Endothelial cell of umbilical vein (primary cell): ENCODE measurements at places on chromosomes 11 and 22.

- H3K36me3 ChIP-seq, result no peaks in the 10 kb centered on the region
- no peak overlapping the region for H3K27ac ChIP-seq
- DNase-seq, result no peak
- H3K4me1 ChIP-seq, result no peaks in the 10 kb centered on the region
- H3K4me3 ChIP-seq, result no peak overlapping the region
These were observed 66.4 kb upstream of the TTC12 start for GRCh38 chr11:113247966-113248365.

GRCh38 chr11:92226331-92227229, 2.0 kb downstream of the FAT3 start:
- no peaks in the 10 kb centered on the region for H3K36me3 ChIP-seq
- no peak for DNase-seq
- H3K4me3 ChIP-seq, result no peak overlapping the region
- no peak overlapping the region for H3K27ac ChIP-seq
- no peaks in the 10 kb centered on the region for H3K4me1 ChIP-seq

DNA sequence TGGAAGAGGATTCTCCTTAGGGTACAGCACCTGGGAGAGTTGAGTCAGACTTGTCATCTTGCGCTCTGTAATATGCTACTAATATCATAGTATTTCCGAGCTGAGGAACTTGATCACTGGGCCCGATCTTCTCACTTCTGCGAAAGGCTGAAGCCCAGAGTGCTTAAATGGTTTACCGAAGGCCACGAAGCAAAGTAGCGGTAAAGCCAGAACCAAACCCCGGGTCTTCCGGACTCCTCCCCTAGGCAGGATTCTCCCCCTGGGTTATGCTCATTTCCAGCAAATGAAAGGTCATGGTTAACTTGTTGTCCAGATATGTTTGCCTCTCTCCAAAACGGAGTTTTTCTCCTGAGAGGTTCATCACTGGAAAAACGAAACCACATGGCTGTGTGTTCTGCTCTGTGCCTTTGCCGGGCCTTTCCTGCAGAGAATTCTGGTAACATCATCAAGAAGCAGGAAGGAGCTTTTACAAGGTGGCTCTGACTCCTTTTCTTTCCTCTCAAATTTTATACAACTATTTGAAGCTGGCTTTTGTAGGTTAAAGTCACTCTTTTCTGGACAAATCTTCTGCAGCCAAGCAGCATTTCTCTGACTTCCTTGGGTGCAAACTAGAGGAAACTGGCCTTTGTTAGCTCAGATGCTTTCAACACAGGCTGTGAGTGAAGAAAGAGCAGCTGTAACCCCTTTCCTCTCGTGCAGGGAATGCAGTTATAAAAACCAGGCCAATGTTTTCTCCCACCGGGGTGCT, 35.5 kb downstream of the UBASH3B start:
- no peaks in the 10 kb centered on the region for H3K36me3 ChIP-seq
- peak; percentile 55 for DNase-seq
- H3K27me3 ChIP-seq, result no peaks in the 10 kb centered on the region

GRCh38 chr11:113251281-113251680, 63.1 kb upstream of the TTC12 start:
- DNase-seq, result no peak
- H3K27me3 ChIP-seq, result no peaks in the 10 kb centered on the region
- no peak overlapping the region for H3K4me3 ChIP-seq

DNA sequence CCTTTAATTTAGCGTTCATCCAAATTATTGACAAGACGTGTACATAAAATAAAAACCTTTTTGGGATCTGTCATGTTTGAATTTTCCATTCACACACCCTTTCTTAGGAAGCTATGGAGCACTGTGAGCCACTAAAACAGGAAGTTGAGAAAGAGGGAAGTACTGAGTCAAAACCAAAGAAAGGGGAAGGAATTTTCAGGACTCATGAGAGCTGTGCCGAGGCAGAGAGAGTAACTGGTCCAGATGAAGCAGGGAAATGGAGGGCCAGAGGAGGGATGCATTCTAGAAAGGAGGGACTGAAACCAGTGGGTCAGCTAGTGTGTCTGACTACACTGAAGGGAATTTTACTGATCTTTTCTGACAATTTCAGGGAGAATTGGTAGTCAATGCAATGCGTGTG, 24.9 kb downstream of the APLP2 start:
- H3K4me1 ChIP-seq, result peaks cover 32% of the 10 kb centered on the region
- H3K27ac ChIP-seq, result no peak overlapping the region
- DNase-seq, result peak; percentile 24
- H3K27me3 ChIP-seq, result no peaks in the 10 kb centered on the region
- H3K4me3 ChIP-seq, result no peak overlapping the region

DNA sequence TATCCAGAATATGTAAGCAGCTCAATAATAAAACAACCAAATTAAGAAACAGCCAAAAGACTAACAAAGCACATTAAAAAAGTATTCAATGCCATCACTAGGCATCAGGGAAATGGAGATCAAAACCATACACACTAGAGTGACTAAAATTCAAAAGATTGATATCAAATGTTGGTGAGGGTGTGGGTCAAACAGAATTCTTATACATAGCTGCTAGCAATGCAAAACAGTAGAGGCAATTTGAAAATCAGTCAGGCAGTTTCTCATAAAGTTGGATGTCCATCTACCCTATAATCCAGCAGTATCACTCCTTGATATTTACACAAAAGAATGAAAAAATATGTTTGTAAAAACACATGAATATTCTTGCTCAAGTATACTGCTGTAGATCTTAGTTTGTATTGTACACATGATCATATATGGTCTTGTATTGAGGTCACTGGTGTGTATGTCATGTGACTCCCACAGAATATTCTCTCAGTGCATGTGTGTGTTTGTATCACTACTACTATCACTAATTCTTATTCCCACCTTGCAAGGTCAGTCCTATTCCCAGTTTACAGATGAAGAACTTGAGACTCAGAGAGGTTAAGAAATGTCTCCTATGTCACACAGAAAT, 54.9 kb downstream of the SLC5A1 start:
- H3K27me3 ChIP-seq, result peaks cover 5% of the 10 kb centered on the region
- no peaks in the 10 kb centered on the region for H3K4me1 ChIP-seq
- H3K36me3 ChIP-seq, result no peaks in the 10 kb centered on the region

- no peak overlapping the region for H3K27ac ChIP-seq
- H3K27me3 ChIP-seq, result no peaks in the 10 kb centered on the region
- H3K36me3 ChIP-seq, result no peaks in the 10 kb centered on the region
- no peak for DNase-seq
These were observed 203.5 kb upstream of the CTSC start for GRCh38 chr11:88541006-88541405.

- H3K4me3 ChIP-seq, result no peak overlapping the region
- no peaks in the 10 kb centered on the region for H3K36me3 ChIP-seq
- no peak overlapping the region for H3K27ac ChIP-seq
- DNase-seq, result no peak
- H3K4me1 ChIP-seq, result no peaks in the 10 kb centered on the region
These were observed 313.9 kb downstream of the ST3GAL4 start for GRCh38 chr11:126669416-126669815.

- no peak for DNase-seq
- H3K4me3 ChIP-seq, result no peak overlapping the region
- H3K4me1 ChIP-seq, result no peaks in the 10 kb centered on the region
- H3K27ac ChIP-seq, result no peak overlapping the region
These were observed 4.5 kb downstream of the OR10G7 start for GRCh38 chr11:124036666-124037065.

- no peak for DNase-seq
- H3K4me1 ChIP-seq, result no peaks in the 10 kb centered on the region
- H3K36me3 ChIP-seq, result no peaks in the 10 kb centered on the region
- H3K4me3 ChIP-seq, result no peak overlapping the region
- H3K27me3 ChIP-seq, result peaks cover 32% of the 10 kb centered on the region
These were observed 10.4 kb downstream of the CHRDL2 start for GRCh38 chr11:74720596-74721478.

- no peak overlapping the region for H3K27ac ChIP-seq
- DNase-seq, result no peak
- no peaks in the 10 kb centered on the region for H3K4me1 ChIP-seq
- no peaks in the 10 kb centered on the region for H3K36me3 ChIP-seq
- H3K4me3 ChIP-seq, result no peak overlapping the region
These were observed 43.4 kb upstream of the TMPRSS4 start for GRCh38 chr11:118033443-118033842.

DNA sequence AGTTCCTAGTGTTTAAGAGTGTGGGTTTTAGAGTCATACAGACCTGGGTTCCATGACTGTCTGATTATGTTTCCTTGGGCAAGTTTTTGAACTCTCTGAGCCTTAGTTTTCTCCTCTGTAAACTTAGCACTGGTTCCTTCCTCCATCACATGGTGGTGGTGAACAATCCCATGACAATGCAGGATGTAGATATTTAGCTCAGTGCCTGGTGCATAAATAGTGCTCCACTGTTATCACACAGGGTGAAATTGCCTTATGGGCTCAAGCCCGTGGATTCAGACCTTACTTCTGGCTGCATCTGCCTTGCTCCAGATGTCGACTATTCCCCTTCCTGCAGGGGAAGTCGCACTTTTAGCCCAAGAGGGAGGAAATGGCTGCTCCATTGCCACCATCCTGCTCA, 62.7 kb downstream of the LDLRAD3 start:
- peaks cover 53% of the 10 kb centered on the region for H3K4me1 ChIP-seq
- no peak overlapping the region for H3K4me3 ChIP-seq
- no peaks in the 10 kb centered on the region for H3K36me3 ChIP-seq
- no peak overlapping the region for H3K27ac ChIP-seq

DNA sequence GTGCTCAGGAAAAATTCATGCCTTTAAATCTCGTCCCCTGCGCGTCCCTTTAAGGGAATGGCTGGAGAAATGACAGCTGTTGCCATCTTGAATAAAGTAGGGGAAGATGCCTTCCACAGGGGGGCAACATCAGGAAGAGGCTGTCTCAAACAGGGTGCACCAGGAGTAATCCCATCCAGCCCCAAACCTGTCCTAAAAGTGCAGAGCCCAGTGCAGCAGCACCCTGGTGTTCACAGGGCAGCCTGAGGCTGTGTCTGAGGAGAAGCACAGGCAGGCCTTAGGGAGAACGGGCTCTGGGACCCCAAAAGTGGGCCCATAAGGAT, 10.8 kb upstream of the C11orf96 start:
- no peaks in the 10 kb centered on the region for H3K27me3 ChIP-seq
- H3K27ac ChIP-seq, result no peak overlapping the region
- no peaks in the 10 kb centered on the region for H3K36me3 ChIP-seq
- DNase-seq, result no peak
- no peak overlapping the region for H3K4me3 ChIP-seq

DNA sequence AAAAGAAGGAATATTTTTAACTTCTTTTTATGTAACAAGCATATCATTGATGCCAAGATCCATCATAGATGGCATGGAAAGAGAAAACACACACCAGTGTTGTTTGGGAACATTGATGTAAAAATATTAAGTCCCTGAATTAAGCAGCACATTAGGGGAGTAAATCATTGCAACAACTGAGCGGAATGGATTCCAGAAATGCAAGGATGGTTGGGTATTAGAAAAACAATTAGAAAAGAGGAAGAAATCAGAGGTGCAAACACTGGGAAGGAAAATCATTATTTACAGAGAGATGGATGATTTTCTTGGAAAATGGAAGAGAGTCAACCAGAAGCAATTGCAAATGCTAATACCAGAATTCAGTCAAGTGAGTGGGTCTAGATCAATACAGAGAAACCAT, 8.1 kb downstream of the SMIM38 start:
- no peaks in the 10 kb centered on the region for H3K27me3 ChIP-seq
- no peaks in the 10 kb centered on the region for H3K36me3 ChIP-seq
- H3K27ac ChIP-seq, result no peak overlapping the region
- peaks cover 7% of the 10 kb centered on the region for H3K4me1 ChIP-seq
- DNase-seq, result no peak
- no peak overlapping the region for H3K4me3 ChIP-seq

DNA sequence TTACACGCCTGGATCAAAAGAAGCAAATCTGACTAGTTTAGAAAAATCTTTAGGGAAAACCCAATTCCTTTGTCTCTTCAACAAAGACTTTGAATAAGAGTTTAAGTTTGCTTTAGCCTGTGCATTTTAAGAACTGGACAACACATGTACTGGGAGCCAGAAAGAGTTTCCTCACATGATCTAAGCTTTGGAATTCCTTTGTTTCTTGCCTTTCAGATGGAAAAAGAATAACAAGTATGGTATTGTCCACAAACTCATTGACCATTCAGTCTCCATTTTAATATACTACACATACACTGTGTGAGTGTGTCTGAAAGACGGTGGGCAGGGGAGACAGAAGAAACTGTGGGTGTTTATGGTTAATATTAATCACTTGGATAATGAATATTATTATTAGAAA, 205.6 kb downstream of the MAML2 start:
- no peaks in the 10 kb centered on the region for H3K27me3 ChIP-seq
- H3K36me3 ChIP-seq, result no peaks in the 10 kb centered on the region
- DNase-seq, result peak; percentile 55

DNA sequence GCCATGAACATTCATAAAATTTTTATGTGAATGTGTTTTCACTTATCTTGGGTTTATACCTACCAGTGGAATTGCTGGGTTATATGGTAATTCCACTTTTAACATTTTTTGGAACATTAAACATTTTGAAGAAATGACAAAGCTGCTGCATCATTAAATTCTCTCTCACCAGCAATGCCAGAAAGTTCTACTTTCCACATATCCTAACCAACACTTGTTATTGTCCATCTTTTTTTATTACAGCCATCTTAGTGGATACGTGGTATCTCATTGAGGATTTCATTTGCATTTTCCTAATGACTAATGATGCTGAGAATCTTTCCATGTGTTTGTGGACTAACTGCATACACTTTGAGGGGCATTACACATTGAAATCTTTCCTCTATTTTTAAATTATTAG, 122.6 kb downstream of the SIK3 start:
- H3K4me1 ChIP-seq, result no peaks in the 10 kb centered on the region
- DNase-seq, result no peak
- no peak overlapping the region for H3K27ac ChIP-seq
- H3K27me3 ChIP-seq, result no peaks in the 10 kb centered on the region

- H3K27me3 ChIP-seq, result no peaks in the 10 kb centered on the region
- H3K36me3 ChIP-seq, result no peaks in the 10 kb centered on the region
- DNase-seq, result no peak
- H3K27ac ChIP-seq, result no peak overlapping the region
- no peaks in the 10 kb centered on the region for H3K4me1 ChIP-seq
- no peak overlapping the region for H3K4me3 ChIP-seq
These were observed 50.7 kb upstream of the SPATA19 start for GRCh38 chr11:133896028-133896427.

- H3K4me1 ChIP-seq, result no peaks in the 10 kb centered on the region
- H3K4me3 ChIP-seq, result no peak overlapping the region
- no peaks in the 10 kb centered on the region for H3K36me3 ChIP-seq
These were observed 152.2 kb upstream of the E2F8 start for GRCh38 chr11:19392847-19393518.
